ENCODE measurements at places on chromosomes 7 and 10. TPM values are rescaled to one million over a fixed set of nuclear protein-coding genes. Genes with fewer than 3 reads are reported as not detected.

The CPA2 gene
- not detected for total RNA-seq

The CCL24 gene
- 0.73 TPM for total RNA-seq

The DNAJC2 gene
- total RNA-seq: 15.0 TPM

The GARIN1A gene
- 1.1 TPM for total RNA-seq

The SNX8 gene
- 36.7 TPM for total RNA-seq

The XRCC2 gene
- 6.7 TPM for total RNA-seq

Data from melanocyte of skin (primary cell).